ENCODE measurements at places on chromosomes 3 and 15.
A peak's percentile ranks its signal among the peaks of the same experiment; 100 is the strongest.

GRCh38 chr15:70023064-70023768, 74.5 kb downstream of the TLE3 start:
- DNase-seq, result no peak

DNA sequence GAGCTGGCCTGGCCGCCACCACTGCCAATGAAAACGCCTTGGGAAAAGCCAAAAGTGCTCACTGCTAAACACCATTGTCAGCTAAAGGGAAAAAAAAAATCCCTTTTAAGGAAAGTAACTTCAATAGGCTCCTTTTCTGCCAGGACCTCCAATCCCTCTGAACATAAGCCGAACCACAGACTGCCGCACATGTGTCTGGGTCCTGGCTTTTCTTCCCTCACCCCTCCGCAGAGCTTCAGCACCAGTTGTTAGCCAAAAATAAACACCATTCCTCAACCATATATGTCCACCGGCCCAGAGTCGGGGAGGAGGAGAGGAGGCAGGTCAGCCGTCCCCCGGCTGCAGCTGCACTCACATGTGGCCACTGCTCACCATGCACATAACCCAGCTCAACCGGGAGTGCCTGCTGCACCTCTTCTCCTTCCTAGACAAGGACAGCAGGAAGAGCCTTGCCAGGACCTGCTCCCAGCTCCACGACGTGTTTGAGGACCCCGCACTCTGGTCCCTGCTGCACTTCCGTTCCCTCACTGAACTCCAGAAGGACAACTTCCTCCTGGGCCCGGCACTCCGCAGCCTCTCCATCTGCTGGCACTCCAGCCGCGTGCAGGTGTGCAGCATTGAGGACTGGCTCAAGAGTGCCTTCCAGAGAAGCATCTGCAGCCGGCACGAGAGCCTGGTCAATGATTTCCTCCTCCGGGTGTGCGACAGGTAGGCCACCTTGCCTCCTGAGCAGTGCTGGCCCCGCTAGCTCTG, at the start of gene FBXL22:
FBXL22 (plus strand) TSS at position 350 of the 753 bp plus-strand sequence; CDS start at position 356, 6 bp downstream.
- DNase-seq, result peak; percentile 41

DNA sequence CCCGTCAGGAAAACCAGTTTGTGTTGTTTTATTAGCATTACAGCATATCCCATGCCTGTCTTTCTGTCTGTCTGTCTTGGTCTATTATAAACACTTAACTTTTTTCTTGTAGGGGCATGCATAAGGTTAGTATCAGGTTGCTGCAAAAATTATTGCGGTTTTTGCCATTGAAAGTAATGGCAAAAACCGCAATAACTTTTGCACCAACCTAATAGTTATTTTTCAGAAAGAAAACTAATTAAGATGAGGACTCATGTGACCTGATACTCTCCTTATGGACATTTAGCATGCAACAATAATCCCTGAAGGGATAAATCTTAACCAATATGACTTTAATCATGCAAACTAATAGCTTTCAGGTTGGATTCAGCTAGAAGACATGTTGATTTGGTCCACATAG, 326.7 kb upstream of the SUCLG2 start:
- DNase-seq, result no peak

- DNase-seq, result no peak
Measured at GRCh38 chr3:100163787-100164186, 49.5 kb upstream of the FILIP1L start.

DNA sequence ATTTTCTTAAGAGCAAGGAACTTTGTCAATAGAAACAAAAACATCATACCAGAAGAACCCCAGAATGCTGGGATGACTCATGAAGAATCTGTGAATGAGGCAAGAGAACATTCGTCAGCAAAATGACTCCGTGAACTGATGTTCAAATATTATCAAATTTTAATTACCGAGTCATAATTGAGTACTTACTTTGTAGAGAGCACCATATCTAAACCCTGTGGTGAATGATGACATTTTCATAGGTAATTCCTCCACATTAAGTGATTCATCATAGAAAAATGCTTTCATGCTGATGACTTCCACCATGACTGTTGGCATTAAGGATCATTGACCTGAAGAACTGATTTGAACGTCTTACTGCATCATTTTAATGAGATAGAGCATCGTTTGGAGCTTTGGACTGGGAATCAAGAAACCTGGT, 56.3 kb downstream of the PPARG start:
- DNase-seq, result no peak

DNA sequence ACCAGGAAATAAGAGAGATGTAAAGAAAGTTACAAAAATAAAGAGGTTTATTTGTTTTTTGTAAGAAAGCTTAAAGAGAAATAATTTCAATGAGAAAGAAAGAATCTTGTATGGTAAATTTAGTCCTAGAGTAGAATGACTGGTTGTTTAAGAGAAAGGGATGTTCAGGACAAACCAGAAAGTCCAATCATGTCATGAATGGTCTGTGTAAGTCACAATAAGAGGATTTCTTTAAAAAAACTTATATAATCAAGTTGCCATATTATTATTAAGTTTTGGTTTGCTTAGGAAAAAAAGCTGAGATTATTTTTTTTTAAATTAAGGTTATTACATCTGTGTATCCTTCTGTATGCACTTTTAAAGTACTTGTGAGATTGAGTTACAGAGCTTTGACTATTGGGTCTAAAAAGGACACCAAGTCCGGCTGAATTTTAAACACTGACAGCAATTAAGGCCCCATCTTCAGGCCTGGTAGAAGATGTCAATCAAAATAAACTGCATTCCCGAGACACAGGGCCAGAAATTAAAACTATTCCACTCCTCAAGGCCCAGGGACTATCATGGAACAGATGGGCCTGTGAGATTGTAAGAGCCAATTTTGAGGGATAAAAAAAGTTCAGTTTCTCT, 12.2 kb downstream of the ERICH6 start:
- DNase-seq, result no peak

DNA sequence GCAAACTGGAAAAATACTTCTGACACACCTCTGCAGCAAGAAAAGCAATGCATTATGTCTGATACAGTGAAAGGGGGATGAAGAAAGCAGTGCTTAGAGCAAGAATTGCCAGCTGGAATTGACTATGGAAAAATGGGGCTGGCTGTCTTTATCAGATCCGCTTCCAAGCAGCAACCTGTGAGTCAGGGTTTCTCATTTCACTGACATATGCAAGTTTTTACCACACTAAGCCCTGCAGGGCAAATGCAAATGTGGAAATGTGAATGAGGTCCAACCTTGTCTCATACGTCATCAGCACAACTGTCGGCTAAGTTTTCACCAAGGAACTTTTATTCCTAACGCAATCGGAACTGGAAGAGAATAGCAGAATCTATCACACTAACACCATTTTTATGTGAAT, 172.5 kb upstream of the GADL1 start:
- DNase-seq, result no peak

GRCh38 chr3:79973482-79973881, 205.7 kb upstream of the ROBO1 start:
- DNase-seq, result no peak

DNA sequence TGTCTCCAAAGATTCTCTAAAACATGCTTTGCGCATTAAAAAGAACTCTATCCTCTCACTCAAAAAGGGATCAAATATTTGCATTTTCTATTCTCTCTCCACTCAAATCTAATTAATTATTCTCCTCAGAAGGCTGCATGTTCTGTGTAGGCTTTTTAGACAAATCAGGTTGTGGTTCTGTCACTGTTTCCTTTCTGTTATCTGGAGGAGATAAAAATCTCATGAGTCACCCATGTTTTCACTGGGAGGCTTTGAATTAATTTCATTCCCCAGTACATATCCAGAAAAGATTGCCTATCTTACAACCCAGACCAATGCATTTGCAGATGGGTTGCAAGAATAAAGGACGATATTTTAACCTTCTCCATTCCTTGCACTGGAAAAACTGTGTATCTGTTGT, 446.5 kb downstream of the GRM7 start:
- no peak for DNase-seq

GRCh38 chr3:65850261-65850660, 188.5 kb downstream of the MAGI1 start:
- no peak for DNase-seq

GRCh38 chr3:141875893-141876380, 506 bp upstream of the ATP1B3 start:
- DNase-seq, result no peak

DNA sequence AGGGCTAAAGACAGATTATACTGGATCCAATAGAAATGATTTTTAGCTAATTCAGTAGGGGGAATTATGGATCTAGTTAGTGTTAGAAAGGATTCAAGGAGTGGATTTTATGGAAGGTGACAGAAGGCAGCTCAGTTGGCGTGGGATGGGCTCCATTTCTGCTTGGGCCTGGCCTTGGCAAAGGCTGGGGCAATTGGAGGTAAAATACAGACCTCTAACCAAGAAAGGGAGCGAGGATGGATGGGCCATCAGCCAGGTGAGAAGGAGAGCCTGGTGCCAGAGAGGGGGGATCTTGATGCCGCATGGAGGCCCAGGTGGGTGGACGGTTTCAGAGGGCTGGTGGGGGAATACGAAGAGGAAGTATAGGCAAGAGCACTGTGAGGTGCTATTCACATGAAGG, 40.7 kb upstream of the TRA2B start:
- no peak for DNase-seq

- peak; percentile 2 for DNase-seq
Measured at GRCh38 chr15:41985236-41986160, 13.1 kb upstream of the EHD4 start.

DNA sequence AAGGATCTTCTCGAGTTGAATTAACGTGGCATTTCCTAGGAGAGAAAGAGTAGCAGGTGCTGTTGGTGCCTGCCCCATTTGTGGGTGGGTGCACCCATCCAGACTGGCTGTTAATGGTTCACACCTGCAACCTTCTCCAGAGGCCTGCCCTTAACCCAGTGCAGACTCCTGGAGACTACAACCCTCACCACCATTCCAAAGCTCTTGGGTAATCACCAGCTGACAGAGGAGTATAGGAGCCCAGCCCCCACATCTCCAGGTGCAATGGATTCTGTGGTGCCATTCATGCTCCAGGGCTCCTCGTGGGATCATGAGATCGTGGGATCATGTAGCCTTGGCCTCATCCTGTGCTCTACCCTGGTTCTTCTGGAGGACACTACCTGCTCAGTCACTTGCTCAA, 60.2 kb downstream of the SEMA5B start:
- DNase-seq, result no peak

GRCh38 chr15:101169495-101170071, 82.3 kb downstream of the CHSY1 start:
- DNase-seq, result peak; percentile 50

DNA sequence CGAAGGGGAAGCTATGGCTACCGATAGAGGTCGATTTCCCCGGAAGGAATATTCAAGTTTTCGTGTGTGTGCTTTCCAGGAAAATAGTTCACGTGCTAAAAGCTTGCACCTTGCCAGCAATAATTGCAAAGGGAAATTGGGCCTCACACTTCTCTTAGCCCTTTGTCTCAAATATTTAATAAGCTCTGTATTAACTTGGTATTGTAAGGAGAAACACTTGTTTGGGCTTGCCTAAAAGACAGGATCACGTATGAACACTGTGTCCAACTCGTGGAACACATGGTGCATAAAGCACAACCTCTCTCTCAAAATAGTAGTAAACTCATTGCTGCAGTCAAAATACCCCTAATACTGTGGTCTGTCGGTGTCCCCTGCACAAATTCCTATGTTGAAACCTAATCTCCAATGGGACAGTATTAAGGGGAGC, 352 bp upstream of the TMF1 start:
- DNase-seq, result no peak

- DNase-seq, result no peak
Measured at GRCh38 chr3:4655145-4656045, 162.2 kb downstream of the ITPR1 start.

GRCh38 chr15:87703327-87704111, 553.0 kb downstream of the NTRK3 start:
- DNase-seq, result no peak

DNA sequence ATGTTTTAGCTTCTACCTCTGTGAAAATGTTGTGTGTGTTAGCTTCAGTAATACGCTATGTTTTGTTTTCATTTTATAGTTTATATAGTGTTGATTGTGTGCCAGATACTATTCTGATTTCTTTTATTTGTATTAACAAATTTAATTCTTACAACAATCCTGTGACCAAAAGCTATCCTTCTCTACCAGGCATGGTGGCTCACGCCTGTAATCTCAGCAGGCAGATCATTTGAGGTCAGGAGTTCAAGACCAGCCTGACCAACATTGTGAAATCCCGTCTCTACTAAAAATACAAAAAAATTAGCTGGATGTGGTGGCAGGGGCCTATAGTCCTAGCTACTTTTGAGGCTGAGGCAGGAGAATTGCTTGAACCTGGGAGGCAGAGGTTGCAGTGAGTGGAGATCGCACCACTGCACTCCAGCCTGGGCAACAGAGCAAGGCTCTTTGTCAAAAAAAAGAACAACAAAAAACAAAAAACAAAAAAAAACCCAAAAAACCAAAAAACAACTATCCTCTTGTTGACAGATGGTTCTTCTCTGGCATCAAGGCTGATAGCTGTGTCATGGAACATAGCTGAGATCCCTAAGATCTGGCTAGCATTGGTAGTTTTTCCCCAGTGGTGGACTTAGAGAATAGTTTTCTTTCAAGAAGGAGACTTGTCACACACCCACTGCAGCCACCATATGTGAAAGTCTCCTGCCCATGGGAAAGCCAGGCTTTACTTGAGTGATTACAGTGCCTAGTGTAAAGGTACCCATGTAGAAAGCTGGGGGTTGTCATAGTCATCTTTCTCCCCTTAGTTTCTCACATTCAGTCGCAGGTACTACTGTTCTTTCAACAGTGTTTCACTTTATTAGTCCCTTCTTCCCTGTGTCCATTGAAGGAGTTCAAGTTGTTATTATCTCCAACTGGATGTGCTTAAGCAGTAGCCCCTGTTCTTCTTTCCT, 116.5 kb downstream of the UBE2E2 start:
- peak; percentile 13 for DNase-seq

DNA sequence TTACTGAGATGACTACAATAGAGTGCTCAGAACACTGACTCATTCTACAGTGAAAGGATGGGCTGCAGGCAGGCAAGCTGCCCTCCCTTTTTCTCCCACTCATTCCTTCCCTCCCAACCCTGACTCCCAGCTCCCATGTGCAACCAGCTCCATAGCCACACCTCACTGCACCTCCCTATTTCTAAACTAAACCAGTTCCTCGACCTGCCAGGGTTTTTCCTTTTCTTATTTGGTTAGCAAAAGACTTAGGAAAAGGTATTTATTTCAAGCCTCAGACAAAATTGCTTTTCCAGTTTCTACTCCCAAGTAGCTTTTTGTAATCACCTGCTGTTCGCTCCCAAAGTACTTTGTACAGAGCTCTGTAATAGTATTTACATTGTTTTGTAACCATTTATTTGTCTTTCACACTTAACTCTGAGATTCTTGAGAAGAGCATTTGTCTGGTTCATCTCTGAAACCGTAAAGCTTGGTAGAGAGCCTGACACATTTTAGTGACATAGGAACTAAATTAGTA, 2.2 kb downstream of the AADAC start:
- peak; percentile 84 for DNase-seq

Measured in kidney (tissue), 22 donors.